ENCODE measurements at places on chromosomes 16 and 17.

- no peak for DNase-seq
These were observed 440.4 kb downstream of the SOX9 start for GRCh38 chr17:72561266-72561665.

GRCh38 chr16:10950393-10950792 lies 6.0 kb downstream of the CLEC16A start:
- DNase-seq = no peak

- DNase-seq = no peak
These were observed 17.8 kb downstream of the ACTG1 start for GRCh38 chr17:81494626-81495377.

DNA sequence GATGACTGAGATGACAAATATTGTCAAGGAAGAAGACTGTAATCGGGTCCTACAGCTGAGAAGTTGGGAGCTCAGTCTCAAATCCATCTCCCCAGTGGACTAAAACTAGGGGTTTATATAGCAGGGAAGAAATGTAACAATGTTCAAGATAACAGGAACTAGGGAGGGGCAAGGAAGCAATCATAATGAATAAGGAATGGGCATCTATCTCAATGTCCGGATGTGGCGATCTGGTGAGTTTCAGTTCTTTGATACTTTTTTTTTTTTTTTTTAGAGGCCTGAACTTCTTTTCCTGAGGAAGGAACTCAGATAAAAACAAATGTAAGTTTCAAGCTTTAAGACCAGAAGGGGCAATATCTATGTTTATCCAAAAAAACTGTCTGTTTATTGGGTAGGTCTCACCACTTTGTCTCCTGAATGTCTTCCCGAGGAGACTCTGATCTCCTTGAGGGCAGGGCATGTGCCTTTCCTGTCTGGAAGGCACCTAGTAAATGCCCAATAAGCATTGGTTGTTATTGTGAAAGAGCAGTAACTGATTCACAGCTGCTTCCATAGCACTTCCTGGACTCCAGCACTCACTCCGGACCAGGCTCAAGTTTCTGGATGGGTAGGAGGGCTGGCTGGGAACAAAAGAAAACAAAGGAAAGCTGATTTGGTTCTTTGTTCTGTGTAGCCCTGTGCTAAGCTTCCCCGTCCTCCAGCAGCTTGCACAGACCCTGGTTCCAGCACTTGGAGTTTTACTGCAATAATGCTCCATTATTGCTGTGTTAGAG lies 51.9 kb downstream of the MEOX1 start:
- no peak for DNase-seq

DNA sequence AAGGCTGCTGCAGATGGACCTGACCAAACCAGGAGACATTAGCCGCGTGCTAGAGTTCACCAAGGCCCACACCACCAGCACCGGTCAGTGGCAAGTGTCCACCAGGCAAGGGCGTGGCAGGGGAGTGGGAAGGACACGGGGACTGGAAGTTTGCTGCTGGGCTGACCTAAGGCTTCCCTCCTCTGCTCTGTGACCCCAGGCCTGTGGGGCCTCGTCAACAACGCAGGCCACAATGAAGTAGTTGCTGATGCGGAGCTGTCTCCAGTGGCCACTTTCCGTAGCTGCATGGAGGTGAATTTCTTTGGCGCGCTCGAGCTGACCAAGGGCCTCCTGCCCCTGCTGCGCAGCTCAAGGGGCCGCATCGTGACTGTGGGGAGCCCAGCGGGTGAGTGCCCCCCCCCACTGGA lies 4.8 kb downstream of the HSD11B2 start:
- DNase-seq = no peak

- DNase-seq = no peak
These were observed 59.2 kb upstream of the LYRM9 start for GRCh38 chr17:27952366-27952765.

DNA sequence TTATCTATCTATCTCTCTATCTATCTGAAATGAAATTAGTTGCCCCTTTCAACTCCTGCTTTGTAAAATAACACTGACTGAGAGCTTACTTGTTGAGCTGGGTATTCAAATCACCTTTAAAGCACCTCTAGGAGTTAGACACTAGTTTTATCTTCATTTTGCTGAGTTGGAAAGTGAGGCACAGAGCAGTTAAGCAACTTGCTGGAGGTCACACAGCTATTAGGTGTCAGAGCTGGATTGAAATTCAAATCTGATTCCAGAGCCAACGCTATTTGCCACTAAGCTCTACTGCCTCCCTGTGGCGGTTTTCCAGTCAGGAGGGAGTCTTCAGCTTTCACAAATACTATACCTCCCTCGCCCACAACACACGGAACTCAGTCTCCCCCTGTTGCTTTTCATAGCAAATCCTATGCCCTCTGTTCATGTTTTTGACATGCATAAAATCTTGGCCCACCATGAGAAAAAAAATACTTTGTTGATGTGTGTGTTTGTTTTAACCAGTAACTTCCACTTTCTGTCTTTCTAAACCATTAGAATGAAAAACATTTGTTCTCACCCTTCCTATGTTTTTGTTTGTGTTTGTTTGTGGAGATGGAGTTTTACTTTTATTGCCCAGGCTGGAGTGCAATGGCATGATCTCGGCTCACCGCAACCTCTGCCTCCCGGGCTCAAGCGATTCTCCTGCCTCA lies 74.8 kb upstream of the SMURF2 start:
- DNase-seq = no peak

- DNase-seq = no peak
These were observed 24.4 kb upstream of the BEAN1 start for GRCh38 chr16:66402591-66403230.

DNA sequence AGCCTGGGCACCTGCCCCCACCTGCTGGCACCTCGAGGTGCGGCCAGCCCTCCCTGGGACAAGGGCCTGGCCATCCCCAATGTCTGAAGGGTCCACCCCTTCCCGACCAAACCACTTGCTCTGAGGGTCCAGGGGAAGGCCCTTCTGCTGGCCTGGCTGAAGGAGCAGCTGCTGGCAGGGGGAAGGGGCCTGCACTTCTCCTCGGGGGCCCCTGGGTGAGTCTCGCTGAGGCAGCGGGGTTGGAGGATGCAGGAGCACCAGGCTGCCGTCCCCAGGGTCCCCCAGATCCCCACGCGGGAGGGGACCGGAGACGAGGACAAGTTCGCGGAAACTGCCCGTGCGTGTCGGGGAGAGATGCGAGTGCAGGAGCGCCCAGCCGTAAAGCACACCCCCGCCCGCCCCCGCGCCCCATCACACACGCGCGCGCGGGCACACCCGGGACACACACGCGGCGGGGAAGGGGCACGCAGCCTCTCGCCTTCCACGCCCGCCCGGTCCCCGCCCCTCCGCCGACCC lies 725 bp upstream of the CACNA1H start:
- no peak for DNase-seq

- DNase-seq = peak; percentile 43
These were observed 463 bp downstream of the TOP2A start for GRCh38 chr17:40417258-40417608.

DNA sequence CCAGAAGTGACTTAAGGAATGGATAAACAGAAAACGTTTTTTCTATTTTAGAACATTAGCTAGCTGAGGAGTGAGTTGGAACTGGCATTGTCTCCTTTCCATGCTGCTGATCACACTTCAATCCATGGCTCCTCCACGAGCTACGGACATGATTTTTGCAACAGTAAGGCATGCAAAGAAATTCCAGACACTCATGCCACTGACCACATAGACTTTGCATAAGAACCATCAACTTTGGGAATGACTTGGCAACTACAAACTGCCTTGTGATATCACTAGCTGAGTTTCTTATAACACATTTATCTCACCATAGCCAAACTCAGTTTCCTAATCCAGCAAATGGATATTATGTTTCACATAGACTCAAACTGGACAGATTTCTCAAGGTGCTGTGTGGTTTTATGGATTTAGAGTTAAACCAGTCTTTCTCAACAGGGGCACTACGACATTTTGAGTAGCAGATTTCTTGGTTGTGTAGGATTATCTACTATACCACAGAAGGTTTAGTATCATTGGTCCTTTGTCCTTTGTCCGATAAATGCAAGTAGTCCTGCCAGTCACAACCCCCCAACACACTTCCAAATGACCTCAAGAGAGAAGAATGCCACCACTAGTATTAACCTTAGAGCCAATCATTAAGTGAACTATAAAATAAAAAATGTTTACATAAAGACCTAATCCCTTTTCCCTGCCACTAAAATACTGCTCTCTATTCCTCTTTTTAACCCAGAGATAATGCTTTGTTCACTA lies 48.3 kb upstream of the C17orf78 start:
- DNase-seq = no peak

GRCh38 chr17:20267459-20267842 lies 199.9 kb downstream of the LGALS9B start:
- no peak for DNase-seq

GRCh38 chr17:28282596-28282995 lies 36.4 kb upstream of the TMEM97 start:
- no peak for DNase-seq

DNA sequence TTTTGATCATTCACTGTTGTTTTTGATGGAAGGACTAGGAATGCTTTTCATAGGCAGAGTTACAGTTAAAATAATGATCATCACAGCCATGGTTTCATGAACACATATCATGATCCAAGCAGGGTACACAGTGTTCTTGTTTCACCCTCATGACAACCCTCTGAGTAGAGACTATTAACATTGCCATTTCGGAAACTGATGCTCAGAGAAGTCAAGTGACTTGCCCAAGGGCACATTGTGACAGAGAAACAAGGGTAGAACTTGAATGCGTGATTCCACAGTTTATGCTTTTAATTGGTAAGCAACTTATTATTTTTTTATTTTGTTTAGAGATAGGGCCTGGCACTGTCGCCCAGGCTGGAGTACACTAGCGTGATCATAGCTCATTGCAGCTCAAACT lies 202.3 kb downstream of the KATNIP start:
- no peak for DNase-seq

DNA sequence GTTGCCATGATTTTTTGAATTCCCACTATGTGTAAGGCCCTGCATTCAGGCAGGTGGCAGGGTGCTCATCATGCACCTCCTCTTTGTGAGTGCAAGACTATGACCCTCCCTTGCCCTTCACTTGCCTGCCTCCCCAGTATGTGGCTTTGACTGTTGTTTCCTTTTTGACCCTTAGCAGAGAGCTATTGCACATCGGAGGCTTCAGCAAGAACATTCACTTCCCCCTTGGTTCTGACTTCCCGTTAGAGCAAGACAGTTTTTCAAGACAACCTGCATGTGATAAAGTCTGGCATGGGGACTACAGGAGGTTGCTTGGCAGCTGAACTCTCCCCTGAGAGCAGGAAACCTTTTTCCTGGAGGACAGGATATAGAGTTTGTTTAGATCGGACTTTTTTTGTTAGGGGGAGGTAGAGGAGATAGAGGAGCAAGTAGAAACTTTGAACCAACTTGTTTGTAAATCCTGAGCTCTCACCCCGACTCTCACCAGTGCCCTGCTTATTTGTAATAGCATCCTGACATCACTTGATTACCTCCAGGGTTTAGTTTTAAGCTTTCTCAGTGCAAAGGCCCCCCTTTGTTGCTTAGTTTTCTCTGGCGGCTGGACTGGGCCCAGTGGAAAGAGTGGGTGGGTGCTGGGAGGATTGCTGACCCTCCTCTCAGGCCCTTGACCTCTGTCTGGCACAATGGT lies 34.3 kb downstream of the LIMD2 start:
- DNase-seq = peak; percentile 30

DNA sequence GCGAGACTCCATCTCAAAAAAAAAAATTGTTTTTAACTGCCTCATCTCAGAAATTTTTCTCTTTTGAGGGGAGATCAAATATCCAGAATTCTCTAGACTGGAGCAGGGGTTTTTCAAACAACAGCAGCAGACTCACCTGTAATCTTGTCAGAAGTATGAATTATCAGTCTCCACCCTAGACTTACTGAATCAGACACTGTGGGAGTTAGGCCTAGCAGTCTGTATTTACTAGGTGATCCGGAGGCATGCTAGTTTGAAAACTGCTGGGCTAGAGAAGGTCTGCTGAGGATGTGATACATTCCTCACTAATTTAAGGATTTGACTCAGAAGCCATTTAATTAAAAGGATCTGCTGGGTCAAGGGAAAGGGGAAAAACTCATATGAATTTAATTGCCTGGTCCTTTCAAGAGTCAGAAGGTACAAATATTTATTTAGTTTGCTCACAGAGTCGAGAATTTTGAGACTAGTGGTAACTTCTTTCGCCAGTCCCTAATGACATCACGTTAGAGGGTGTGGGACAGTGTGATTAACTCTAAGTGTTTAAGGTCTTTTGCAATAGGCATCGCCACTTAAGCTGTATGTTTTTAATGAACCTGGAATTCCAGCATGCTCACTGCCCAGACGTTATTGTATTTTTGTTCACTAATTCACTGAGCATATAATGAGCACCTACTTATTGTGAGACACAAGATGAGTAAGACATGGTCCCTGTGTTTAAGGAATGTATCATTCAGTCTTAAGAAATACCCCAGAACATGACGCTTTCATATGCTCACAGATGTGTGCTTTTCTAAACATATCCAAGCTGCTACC lies 14.2 kb downstream of the ATP6V0A1 start:
- no peak for DNase-seq

DNA sequence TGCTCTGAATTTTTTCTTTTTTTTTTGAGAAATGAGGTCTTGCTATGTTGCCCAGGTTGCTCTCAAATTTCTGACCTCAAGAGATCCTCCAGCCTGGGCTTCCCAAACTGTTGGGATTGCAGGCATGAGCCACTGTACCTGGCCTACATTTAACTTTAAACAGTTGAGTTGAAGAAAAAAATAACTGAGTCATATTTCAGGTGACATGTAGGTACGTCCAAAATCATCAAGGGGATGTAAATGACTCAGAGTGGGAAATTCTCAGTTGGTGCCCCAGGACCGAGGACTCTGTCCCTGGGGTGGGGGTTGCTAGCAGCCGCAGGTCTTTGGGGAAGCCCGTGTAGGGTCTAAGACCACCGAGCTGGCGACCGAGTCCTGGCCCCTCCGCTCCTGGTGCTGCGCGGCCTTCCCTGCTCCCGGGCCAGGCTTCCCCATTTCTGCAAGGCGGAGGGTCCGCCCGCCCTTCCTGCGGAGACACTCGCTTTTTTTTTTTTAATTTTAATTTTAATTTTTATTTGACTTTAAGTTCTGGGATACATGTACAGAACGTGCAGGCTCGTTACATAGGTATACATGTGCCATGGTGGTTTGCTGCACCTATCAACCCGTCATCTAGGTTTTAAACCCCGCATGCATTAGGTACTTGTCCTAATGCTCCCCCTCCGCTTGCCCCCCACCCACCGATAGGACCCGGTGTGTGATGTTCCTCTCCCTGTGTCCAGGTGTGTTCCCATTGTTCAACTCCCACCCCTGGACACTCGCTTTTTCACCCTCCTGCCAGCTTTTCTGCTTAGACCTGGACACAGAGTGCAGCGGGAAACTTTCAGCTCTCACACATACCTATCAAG lies 12.7 kb upstream of the N4BP1 start:
- no peak for DNase-seq

DNA sequence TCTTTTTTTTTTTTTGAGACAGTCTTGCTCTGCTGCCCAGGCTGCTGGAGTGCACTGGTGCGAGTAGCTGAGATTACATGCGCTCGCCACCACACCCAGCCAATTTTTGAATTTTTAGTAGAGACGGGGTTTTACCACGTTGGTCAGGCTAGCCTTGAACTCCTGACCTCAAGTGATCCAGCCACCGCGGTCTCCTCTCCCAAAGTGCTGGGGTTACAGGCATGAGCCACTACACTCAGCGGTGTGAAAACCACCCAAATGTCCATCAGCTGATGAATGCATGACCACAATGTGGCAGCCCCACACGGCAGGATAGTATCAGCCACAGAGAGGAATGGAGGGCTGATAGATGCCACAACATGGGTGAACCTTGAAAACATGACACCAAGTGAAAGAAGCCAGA lies 2.1 kb downstream of the P2RX5 start:
- DNase-seq = no peak

Data from GM13977 (cell line).